ENCODE measurements at places on chromosomes 4 and X.

DNA sequence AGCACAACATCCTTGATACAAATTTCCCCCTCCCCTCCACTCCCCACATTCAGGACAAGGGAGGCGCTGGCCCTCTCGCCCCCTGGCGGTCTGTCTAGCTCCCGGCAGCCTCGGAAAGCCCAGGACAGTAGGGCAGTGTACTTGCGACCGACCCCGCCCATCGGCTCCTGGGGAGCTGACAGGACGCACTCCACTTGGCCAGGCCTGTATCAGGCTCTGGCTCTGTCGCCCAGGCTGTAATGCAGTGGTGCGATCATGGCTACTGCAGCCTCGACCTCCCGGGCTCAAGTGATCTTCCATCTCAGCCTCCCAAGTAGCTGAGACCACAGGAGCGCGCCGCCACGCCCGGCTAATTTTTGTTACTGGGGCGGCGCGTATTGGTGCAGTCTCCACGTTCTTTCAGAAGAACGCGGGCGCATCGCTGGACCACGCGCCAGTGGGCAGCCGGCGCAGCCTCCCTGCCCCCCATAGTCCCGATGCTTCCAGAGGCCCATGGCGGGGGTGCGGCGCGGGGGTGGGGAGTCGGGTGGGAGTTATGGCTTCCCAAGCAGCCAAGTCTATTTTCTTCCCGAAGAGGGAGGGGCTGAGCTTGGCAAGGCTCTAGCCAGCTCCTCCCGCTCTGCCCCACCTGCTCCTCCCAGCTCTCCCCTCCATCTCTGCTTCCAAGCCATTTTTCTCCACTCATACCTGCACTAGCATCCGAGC lies 7.8 kb upstream of the AKAP14 start:
- DNase-seq = no peak
- H3K4me1 ChIP-seq = peaks cover 10% of the 10 kb centered on the region
- no peak overlapping the region for H3K27ac ChIP-seq

DNA sequence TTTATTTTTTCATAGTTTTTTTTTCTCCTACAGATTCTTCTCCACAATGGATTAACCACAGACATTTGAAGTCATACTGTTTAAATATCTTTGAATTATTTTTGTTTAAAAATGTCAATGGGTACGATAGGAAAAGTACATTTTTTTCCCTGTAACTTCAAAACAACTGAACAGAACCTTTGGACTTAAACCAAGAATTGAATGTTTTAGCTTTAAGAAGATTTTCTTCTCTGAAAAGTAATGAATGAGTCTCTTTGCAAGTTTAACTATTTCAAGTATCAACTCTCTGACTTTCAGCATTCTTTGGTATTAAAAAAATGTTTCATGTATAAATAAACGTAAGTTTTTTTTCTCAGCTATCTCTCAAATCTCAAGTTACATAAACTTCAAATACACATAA lies 364.3 kb downstream of the FBXO8 start:
- H3K4me1 ChIP-seq = no peaks in the 10 kb centered on the region
- H3K27ac ChIP-seq = no peak overlapping the region
- no peak for DNase-seq
- no peaks in the 10 kb centered on the region for H3K36me3 ChIP-seq

GRCh38 chr4:140635606-140636005 lies 66.8 kb upstream of the UCP1 start:
- H3K4me1 ChIP-seq = no peaks in the 10 kb centered on the region
- H3K4me3 ChIP-seq = no peak overlapping the region
- H3K27me3 ChIP-seq = no peaks in the 10 kb centered on the region
- no peaks in the 10 kb centered on the region for H3K36me3 ChIP-seq
- H3K27ac ChIP-seq = no peak overlapping the region

GRCh38 chr4:76758290-76758882 lies 139.6 kb downstream of the SOWAHB start:
- no peak overlapping the region for H3K27ac ChIP-seq
- H3K27me3 ChIP-seq = no peaks in the 10 kb centered on the region

Measured in Panc1 (cell line).